Left lung (tissue), 14 donors: ENCODE measurements at places on chromosomes 2 and 18. TPM values are rescaled to one million over a fixed set of nuclear protein-coding genes. Genes with fewer than 3 reads are reported as not detected.

DNA sequence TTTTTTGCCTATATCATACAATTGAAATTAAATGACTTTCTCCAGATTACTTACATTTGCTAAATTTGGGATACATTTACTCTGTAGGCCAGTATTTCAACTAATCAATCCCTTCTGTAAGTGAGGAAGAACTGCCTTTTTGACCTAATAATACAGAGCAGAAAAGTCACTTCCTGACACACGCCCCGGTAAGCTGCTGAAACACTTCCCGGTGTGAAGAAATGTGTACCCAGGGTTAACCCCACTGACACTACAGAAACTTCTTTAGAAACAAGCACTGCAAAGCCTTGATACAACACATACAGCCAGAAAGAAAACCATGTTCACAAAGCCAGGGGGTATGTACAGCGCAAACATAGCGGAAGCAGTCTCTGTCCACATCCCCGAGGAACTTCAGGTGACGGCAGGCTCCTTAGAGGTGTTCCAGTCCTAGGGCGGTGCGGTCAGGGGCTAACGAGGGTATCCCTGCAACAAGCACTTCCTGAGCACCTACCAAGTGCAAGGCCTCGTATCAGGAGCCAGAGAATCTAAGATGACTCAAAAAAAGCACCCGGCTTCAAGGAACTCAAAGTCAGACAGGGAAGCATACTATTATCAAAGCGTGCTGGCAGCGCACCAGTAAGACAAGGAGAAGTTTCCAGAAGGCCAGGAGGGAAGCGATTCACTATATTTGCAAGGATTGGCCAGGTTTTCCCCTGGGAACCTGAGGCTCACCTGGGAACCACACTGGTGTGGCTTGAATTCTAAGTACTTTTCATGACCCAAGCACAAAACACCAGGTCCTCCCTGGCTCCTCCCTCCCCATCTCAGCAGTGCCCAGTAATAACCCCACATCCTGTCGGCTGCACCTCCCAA, 46.6 kb downstream of the ZNF516 start:
- H3K36me3 ChIP-seq, result peaks cover under 1% of the 10 kb centered on the region
- no peak for DNase-seq
- H3K4me3 ChIP-seq, result peak overlapping the region; percentile 8
- H3K27me3 ChIP-seq, result no peaks in the 10 kb centered on the region
- peak overlapping the region; percentile 83 for H3K27ac ChIP-seq

DNA sequence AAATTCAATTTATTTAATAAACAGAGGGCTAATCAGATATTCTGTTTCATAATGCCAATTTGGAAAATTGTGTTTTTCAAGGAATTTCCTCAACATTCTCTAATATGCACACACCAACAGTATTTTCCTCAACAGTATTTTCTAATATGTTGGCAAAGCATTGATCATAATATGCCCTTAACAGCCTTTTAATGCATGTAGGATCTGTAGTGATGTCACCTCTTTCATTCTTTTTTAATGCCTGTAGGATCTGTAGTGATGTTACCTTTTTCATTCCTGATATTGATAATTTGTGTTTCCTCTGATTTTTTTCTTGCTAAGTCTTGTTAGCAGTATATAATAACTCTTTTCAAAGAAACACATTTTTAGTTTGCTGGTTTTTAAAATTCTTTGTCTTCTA, 15.9 kb downstream of the VWA3B start:
- no peaks in the 10 kb centered on the region for H3K36me3 ChIP-seq
- H3K27ac ChIP-seq, result no peak overlapping the region
- DNase-seq, result no peak
- no peak overlapping the region for H3K4me3 ChIP-seq
- H3K4me1 ChIP-seq, result no peaks in the 10 kb centered on the region
- H3K27me3 ChIP-seq, result no peaks in the 10 kb centered on the region

- no peaks in the 10 kb centered on the region for H3K27me3 ChIP-seq
- no peak overlapping the region for H3K27ac ChIP-seq
- no peak overlapping the region for H3K4me3 ChIP-seq
- DNase-seq, result no peak
These were observed 19.3 kb downstream of the ALPK2 start for GRCh38 chr18:58609536-58609993.

Gene MOGAT1
- not detected for polyA plus RNA-seq

Gene SATB2
- polyA plus RNA-seq, result 2.9 TPM

DNA sequence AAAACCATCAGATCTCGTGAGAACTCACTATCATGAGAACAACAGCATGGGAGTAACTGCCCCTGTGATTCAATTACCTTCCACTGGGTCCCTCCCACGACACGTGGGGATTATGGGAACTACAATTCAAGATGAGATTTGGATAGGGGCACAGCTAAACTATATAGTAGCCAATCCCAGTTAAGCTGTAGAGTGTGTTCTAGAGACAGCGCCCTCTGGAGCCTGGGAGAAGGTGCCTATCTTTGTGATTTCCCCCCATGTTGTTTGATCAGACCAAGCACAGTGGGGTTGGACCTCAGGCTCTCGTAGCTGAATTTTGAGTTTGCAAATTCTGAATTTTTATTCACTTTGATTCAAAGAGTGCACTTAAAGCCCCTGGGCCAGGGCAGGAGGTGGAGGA, 108.2 kb upstream of the TWIST2 start:
- H3K27me3 ChIP-seq, result peaks cover 10% of the 10 kb centered on the region
- no peak for DNase-seq
- H3K4me1 ChIP-seq, result no peaks in the 10 kb centered on the region
- no peak overlapping the region for H3K27ac ChIP-seq
- no peak overlapping the region for H3K4me3 ChIP-seq

- H3K27ac ChIP-seq, result peak overlapping the region; percentile 99
- peaks cover 24% of the 10 kb centered on the region for H3K4me1 ChIP-seq
- H3K36me3 ChIP-seq, result peaks cover 5% of the 10 kb centered on the region
- peak overlapping the region; percentile 99 for H3K4me3 ChIP-seq
- peak; percentile 81 for DNase-seq
These were observed 579 bp downstream of the MAT2A start for GRCh38 chr2:85539361-85540132.

DNA sequence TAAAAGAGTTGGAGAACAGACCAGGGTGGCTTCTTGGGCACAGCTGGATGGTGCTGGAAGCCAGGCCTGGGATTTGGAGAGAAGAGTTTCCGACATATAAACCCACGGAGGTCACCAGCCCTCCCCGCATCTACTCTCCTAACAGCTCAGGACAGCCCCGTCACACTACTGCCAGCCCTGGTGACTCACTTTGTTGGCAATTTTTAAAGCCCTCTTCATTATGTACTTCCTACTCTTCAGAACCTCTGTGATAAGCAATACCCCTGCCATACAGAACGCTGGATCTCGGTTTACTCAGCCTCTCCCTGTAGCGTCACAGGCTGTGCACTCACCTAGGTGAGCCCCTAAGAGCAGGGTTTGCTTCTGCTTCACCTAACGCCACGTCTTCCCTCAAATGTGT, 48.1 kb downstream of the ID2 start:
- H3K27ac ChIP-seq, result no peak overlapping the region
- H3K4me3 ChIP-seq, result no peak overlapping the region
- DNase-seq, result no peak
- no peaks in the 10 kb centered on the region for H3K4me1 ChIP-seq
- H3K27me3 ChIP-seq, result no peaks in the 10 kb centered on the region

GRCh38 chr2:229443141-229443540, 172.1 kb upstream of the PID1 start:
- no peaks in the 10 kb centered on the region for H3K36me3 ChIP-seq
- H3K4me1 ChIP-seq, result peaks cover 14% of the 10 kb centered on the region
- no peaks in the 10 kb centered on the region for H3K27me3 ChIP-seq
- H3K4me3 ChIP-seq, result no peak overlapping the region

Gene EPB41L3
- polyA plus RNA-seq, result 45.0 TPM

Gene SPEG
- 28.7 TPM for polyA plus RNA-seq
